Stimulated activated CD8-positive, alpha-beta memory T cell treated with anti-CD3 and anti-CD28 coated beads, Interleukin-7, amount 100 ng/mL, for 1 hour (primary cell): ENCODE measurements at places on chromosomes 7 and 10.

DNA sequence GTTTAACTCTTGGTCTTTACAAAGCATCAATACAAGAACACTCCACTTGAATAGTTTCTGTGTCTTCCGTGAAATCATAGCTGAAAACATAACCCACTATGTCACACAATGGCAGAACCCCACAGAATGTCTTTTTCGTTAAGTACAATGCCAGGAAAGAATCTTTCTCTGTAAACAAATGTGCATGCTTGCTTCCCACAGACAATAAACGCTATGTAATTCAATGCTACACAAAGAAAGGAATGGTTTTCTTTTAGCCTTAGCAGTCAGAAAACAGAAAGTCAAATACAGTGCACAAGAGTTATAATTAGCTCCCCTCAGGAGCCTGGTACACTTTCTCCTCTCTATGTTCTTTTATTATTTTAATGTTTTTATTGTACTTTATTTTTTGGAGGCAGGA is 186.1 kb downstream of the SRPK2 start:
- no peak for DNase-seq

GRCh38 chr10:30282221-30282620 is 66.9 kb downstream of the MTPAP start:
- no peak for DNase-seq

DNA sequence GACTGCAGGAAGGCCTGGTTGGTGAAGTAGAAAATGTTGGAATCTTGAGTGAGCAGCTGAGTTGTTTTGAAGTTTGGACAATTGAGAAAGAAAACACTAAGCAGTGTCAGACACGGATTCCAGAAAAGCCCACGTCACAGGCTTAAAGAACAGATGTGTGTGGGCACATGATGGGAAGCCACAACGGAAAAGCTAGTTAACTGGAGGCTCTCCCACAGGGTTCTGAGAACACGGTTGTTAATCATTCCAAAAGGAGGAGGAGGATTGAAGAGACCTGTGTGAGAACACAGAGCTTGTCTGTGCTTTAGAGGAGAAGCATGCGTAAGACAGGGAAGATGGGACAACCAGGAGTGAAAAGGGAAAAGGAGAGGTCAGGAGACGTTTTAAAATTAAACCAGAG is 42.6 kb downstream of the SHH start:
- no peak for DNase-seq

GRCh38 chr7:471191-471865 is 48.3 kb downstream of the PDGFA start:
- no peak for DNase-seq

DNA sequence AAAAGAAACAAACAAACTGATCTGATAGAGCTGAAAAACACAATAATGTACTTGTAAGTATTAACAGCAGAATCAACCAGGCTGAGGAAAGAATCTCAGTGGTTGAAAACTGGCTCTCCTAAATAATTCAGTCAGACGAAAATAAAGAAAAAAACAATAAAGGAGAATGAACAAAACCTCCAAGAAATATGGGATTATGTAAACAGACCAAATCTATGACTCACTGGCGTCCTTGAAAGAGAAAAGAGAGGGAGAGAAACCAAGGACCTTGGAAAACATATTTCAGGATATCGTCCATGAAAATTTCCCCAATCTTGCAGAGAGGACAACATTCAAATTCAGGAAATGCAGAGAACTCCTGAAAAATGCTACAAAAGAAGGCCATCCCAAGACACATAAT is 62.9 kb downstream of the FBXL13 start:
- DNase-seq: no peak

GRCh38 chr7:90593205-90593604 is 2.9 kb upstream of the CDK14 start:
- DNase-seq: no peak

GRCh38 chr7:55052081-55052480 is 33.3 kb downstream of the EGFR start:
- no peak for DNase-seq

DNA sequence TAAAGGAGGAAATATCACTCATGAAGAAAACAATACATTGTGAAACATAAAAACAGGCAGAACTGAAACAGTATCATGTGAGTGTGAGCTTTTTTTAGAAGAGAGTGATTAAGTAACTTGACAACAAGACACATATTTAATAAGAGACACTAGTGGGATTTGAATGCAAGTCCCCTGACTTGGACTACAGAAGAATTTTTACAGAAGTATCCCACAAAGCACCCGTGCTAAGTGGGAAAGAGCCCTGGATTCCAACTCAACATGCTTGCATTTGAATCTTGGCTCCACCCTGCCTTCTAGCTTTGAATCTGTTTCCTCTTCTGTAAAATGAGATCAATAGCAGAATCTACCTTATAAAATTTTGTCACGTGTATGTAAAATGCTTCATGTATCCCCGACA is 166.2 kb downstream of the ZNF365 start:
- DNase-seq: no peak

GRCh38 chr7:131329176-131329570 is 1.5 kb downstream of the MKLN1 start:
- no peak for DNase-seq

DNA sequence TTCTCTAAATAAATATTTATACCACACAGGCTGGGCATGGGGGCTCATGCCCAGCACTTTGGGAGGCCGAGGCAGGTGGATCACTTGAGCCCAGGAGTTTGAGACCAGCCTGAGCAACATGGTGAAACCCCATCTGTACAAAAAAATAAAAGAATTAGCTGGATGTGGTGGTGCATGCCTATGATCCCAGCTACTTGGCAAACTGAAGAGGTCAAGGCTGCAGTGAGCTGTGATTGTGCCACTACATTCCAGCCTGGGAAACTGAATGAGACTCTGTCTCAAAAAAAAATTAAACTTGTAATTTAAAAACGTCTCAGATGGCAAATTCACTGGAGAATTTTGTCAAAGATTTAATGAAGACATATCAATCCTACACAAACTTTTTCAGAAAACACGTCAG is 277.6 kb upstream of the BMPER start:
- DNase-seq: no peak

GRCh38 chr7:128137181-128137580 is 103.9 kb upstream of the LEP start:
- DNase-seq: no peak

- no peak for DNase-seq
These were observed 73.1 kb downstream of the CD36 start for GRCh38 chr7:80711531-80711930.

DNA sequence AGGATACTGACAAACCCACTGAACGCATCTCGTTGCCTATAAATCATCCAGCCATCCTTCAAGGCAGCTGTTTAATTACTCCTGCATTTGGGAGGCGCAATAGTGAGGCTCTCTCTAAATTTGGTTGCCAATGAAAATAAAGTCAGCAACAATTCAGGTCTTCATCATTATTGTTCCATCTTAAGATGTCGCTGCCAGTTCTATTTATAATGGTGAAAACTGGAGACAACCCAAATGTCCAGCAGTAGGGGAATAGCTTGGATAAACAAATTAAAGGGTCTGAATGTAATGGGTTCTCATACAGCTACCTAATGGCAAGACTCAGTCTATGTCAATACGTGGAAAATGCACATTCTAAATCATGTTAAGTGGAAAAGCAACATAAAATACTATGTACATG is 120.1 kb upstream of the PLXNA4 start:
- DNase-seq: no peak

DNA sequence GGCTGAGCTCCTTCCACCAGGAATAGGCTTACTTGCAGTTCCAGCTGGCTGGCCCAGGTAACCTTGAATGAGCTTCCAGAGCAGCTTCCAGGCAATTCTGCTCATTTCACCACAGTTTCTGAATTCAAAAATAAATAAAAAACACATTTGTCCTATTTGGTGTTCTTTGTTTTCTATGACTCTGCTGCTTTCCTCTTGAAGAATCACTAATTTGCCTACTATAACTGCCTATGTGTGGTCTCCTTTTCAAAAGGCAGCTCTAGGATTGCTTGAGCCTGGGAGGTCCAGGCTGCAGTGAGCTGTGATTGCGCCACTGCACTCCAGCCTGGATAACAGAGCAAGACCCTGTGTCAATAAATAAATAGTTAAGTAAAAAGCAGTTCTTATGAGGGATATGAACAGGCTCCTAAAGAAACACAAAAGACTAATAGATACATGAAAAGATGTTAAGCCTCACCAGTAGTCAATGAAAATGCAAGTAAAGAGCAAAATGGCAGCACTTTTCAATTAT is 19.5 kb upstream of the TNPO3 start:
- no peak for DNase-seq

GRCh38 chr10:112434988-112435619 is 11.6 kb downstream of the ZDHHC6 start:
- DNase-seq: no peak

DNA sequence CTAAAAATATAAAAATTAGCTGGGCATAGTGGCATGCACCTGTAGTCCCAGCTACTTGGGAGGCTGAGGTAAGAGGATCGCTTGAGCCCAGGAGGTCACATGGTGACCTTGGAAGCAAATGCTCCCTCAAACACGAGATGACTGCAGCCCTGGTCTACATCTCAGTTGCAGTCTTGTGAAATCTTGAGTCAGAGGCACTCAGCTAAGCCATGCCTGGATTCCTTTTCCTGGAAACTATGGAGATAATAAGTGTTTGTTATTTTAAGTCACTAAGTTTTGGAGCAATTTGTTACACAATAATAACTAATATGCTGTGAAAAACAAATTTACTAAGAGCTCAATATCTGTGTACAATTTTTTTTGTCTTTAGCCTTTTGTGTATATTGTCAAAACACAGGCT is 284.3 kb upstream of the KAT6B start:
- no peak for DNase-seq

DNA sequence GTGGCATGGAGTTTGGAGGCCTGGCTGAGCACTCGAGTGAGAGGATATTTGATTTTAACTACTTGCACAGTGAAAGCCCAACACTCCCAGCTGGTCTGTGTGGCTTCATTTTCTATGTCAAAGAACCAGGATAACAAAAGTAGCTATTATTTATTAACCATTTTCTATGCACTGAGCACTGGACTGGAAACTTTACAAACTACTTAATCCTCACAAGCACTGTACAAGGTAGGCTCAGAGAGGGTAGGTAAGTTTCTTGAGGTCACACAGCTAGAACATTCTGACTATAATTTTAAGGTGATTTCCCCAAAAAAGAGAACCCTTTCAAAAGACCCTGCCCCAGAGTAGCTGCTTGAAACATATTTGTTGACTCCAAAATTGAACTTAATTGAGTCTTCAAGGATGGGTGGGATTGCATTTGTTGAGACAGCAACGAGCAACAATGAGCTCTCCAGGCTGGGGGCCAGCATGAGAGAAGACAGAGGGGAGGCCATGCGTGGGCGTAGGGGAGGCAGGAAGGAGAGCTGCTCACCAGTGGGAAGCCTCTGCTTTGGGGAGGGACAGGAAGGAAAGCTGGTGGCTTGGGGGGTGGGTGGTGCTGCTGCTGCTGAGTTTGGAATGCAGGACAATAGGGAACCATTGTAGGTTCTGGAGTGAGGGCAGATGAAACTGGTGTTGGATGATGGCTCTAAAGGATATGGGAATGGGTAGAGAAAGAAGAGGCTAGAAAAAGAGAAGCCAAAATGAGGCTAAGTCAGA is 31.5 kb downstream of the FAM241B start:
- DNase-seq: no peak

DNA sequence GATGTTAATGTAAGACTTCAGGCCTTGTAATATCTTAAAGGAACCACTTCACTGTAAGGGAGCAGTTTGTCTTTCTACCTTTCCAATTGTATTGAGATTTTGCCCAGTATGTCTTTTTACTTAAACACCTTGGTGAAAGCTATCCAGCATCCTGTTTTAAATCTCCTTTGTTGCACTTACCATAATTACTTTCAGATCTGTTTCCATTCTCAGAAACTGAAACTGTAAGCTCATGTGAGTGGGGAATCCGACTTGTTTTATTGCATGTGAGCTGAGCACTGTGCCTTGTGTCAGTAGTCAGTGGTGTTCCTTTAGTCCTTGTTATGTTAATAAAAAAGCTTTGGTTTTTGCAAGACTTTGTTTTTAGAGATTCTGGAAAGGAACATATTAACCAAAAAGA is 42.2 kb downstream of the BMPR1A start:
- no peak for DNase-seq

- no peak for DNase-seq
These were observed 23.3 kb downstream of the ADCY1 start for GRCh38 chr7:45597286-45597984.

DNA sequence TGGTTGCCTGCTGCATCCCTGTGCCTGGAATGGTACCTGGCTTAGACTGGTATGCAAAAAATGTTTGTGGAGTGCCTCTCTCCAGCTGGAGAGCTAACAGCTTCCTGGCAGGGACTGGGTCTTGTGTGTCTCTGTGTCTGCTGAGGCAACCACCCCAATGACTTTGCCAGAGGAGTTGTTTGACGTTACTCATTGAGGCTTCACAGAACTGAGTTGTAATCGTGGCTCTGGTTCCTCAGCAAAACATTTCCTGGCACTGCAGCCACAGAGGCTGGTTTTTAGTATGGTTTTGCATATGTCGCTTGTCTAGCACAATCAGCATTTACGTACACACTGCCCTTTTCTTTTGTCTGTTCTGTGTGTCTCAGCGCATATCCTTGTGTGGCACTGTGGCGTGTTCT is 7.5 kb downstream of the ZNF282 start:
- DNase-seq: no peak

DNA sequence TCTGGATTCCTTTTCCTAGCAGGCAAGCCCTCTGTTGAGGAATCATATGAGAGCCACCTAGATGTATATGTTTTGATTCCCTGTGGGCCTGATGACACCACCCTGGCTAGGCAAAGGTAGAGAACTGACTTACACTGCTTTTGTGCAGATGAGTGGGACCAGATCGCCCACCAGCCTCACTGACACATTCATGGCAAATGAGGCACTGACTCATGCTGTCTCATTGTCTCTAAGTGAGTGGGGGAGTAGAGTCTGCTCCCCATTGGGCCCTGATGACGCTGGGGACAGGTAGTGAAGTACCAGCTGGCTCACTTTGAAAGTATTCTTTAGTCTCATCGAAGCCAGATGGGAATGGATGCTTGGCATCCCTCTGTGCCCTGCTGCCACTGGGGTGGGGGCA is 326.3 kb downstream of the ABCA13 start:
- no peak for DNase-seq
